ENCODE measurements at places on chromosomes 7 and 10.

- DNase-seq: no peak
Measured at GRCh38 chr10:129018511-129018910, 448.5 kb upstream of the MGMT start.

GRCh38 chr10:52208365-52208764, 105.7 kb upstream of the DKK1 start:
- DNase-seq: no peak

DNA sequence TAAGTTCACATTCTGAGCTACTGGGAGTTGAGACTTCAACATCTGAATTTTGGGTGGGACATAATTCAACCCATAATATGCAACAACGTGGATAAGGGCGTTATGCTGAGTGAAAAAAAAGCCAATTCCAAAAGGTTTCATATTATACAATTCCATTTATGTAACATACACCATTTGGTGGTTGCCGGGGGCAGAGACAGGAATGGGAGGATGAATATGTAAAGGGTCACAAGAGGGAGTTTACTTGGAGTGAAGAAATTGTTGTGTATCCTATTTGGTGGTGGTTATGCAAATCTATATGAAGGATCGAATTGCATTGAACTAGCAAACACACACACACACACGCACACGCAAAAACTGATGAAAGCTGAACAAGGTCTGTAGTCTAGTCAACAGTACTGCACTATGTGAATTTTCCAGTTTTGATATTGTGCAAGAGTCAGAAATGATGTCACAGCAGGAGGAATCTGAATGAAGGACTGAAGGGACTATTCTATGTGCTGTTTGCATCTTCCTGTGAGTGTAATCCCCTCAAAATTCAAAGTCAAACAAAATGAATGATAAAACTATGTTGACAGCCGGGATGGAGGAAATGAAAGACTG, 249.2 kb upstream of the HABP2 start:
- DNase-seq: no peak

DNA sequence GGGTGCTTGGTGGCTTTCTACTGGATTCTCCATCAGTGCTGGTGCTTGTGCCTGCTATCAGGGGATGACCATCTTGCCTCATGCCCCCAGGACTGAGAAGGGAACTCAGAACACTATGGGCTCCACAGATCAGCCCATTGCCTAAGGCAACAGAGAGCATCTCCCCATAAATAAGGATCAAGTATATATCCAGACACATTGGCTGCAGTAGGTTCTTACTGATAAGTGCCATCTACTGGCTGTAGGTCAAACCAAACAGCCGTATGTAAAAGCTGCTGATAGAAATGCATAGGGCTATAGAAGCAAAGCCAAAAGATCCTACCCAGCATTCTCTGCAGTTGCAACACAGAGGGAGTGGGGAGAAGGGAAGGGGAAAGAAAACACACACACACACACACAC, 153.7 kb downstream of the CDK14 start:
- no peak for DNase-seq

DNA sequence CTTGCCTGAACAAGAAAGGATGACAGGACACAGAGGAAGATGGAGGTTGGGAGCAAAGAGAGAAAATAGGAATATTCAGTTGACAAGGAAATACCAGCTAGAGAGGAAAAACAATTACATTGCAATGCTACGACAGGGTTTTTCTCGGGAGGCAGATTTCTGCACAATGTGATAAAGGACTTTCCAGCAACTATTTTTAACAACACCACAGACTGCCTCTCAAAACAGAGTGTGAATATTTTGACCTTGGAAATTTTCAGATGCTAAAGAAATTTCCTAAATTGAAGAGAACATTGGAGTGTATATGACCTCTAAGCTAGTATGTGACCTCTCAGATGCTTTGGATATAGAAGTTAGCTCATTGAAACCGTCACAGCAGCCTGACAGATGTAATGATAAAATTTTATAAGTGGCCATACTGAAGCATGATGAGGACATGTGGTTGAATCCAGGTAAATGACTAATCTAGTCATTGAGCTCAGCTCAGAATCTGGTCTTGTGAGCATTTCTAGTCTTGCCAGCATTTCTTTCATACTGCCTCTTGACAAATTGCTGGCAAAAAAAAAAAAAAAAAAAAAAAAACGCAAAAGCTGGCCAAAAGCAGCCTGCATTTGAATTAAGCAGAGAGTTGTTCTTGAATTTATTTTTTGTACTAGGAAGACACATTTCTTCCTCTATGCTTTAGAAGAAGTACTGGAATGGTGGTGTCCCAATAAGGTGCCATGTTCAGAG, 24.4 kb downstream of the GPR141 start:
- no peak for DNase-seq

GRCh38 chr7:70790215-70791073, 341.5 kb upstream of the GALNT17 start:
- no peak for DNase-seq

- no peak for DNase-seq
Measured at GRCh38 chr10:104274762-104275721, 6.1 kb downstream of the GSTO2 start.

Data from activated CD4-positive, CD25-positive, alpha-beta regulatory T cell treated with anti-CD3 and anti-CD28 coated beads, Interleukin-2, amount 50 U/mL, for 16 hours (primary cell).